ENCODE measurements at places on chromosomes 5 and 9.

DNA sequence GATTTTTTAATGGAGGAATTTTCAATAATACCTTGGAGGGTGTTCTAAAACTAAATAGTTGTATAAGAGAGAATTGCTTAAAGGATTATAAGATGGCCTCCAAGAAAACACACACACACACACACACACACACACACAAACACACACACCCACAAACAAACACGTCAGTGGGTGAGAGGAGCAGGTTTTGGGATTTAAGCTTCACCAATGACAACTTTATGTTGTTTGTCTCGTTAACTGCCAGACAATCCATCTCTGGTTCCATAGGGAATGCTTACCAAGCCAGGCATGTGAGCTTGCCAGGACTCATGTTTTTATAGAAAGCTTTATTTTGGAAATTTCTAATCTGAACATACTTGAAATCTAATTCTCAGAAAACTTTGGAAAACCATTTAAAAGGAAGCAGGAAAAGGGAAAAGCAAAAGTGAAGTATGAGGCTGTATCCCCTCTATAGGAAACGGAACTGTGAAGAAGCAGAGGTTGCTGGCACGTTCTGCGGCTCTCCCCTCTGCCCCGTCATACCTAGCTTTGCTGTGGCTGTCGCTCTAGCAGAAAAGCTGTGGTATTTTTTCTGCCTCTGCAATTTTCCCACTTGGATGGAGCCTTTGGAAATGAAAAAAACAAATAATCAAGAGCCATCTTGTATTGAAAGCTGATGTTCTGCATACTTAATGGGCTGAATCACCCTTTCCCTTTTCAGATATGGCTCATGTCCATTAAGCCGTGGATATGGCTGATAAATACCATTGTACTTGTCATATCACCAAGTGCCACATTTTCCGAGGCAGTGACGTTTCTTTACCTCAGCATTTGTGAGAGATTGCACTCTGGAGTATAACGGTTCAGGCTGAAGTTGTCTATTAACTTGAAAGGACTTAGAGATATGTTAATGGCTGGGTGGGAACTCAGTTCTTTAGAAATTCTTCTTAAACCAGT lies 112.7 kb downstream of the NTRK2 start:
- DNase-seq: no peak

DNA sequence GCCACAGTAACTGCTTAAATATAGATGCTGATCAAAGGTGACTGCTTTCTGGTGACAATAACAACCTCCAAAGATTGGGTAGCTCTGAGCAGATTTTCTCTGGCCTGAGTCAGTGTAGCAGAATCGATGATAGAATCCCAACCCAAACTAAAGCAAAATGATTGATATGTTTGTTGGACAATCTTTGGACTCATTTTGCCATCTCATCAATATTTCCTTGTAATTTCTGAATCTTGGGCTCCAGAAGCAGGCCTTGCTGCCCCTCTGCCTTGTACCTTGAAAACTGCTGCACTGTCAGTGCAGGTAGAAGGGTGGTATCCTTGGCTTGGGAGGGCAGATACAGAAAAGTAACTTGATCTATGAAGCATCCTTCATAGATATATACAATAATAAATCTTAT lies 18.9 kb downstream of the TTC23L start:
- DNase-seq: no peak

DNA sequence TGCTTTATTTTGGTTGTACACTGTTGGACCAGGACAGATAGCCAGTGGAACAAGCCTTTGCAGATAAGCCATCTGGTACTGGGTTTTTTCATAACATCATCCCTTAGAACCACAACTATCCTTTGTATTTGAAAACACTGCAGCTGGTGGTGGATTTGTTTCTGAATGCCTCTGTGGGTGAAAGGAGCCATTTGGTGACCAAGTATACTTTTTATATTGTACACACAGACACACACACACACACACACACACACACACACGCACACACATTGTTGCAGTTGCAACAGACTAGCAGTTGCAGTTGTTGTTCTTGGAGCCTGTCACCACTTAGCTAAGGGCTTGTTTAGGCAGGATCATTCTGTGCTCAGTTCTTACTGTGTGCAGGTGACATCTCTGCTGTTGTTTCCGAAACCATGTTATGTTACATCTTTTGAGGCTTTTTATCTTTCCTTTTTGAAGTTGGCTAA lies 22.9 kb upstream of the CAVIN4 start:
- no peak for DNase-seq

DNA sequence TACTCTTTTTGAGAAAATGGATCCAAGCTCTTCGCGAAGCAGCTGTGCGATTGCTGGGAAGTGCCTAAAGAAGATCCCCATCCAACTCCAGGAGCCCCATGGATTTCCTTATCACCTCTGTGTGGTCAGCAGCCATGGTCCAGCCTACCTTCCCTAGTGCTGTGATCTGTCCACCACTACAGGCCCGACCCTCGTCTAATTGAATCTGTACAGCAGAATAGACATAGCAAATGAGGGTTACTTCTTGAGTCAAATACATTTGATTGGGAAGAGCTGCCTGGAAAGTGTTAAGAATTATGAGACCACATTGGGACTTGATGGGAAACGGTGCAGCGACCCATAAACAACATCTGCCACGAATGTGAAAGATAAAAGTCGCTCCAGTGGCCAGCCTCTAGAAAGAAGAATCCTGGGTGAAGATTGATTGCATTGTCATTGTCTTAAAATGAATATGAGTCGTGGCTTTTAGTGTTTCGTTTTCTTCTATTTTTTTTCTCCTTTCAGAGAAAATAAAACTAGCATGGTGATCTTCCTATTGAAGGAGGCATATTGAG lies 118.4 kb downstream of the PAM start:
- no peak for DNase-seq

DNA sequence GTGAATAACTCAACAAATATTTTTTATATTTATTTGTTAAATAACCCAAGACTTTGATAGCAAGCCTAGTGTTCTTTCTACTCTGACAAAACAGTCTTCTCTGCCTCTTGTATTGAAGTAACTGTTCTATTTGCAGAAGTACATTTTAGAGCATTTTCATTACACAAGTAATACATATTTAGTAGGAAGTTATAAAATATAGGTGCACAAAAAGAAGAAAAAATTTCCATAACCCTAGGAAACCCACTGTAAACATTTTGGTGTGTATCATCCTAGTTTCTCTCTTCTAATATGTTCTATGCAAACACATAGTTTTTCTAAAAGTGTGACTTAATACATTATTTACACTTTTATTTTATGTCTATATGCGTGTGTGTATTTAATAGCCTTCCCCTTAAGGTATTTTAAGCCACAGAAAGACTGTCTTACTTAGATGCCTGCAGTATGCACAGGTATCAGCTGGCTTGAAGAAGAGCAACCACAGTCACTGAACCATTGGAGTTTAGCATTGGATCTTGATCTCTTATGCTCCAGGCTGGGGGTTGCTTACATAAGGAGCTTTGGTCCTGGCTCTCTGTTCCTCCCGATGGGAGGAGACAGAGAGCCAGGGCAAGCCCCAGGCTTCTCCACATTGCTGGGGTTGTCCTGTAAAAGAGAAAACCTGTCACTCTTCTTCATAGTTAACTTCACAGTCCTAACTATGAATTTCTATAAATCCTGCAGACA lies 3.8 kb downstream of the SELENOP start:
- no peak for DNase-seq

DNA sequence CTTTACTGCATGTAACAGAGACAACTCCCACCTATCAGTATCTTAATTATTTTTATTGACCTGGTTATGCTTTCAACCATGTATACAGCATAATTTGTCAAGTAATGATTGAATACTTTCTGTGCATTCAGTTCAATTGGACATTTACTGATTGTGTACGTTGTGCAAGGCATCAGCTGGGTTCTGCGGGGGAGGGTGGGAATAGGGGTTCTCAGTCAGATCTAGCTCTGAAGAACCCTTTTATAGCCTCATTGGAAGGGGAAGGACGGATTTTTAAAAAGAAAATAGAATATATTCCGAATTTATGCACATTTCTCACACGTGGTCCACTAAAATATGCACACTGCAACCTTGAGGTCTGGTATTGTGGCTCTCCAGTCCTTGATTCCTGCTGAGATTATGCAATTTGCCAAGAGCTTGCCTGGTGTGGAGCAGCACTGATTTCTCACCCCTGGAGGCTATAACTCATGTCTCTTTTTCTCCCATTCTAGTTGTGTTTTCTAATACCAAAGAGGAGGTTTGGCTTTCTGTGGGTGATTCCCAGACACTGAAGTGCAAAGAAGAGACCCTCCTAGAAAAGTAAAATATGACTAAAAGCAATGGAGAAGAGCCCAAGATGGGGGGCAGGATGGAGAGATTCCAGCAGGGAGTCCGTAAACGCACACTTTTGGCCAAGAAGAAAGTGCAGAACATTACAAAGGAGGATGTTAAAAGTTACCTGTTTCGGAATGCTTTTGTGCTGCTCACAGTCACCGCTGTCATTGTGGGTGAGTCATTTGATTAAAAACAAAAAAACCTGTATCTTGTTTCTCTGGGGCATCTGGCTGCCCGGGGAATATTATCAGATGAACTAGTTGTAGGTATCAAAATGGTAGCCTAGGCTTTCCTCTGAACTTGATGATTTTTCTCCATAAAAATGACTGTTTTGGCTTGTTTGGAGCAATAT lies 1.7 kb downstream of the SLC1A3 start:
- no peak for DNase-seq

- no peak for DNase-seq
These were observed 21.1 kb upstream of the GOLPH3 start for GRCh38 chr5:32195265-32195664.

DNA sequence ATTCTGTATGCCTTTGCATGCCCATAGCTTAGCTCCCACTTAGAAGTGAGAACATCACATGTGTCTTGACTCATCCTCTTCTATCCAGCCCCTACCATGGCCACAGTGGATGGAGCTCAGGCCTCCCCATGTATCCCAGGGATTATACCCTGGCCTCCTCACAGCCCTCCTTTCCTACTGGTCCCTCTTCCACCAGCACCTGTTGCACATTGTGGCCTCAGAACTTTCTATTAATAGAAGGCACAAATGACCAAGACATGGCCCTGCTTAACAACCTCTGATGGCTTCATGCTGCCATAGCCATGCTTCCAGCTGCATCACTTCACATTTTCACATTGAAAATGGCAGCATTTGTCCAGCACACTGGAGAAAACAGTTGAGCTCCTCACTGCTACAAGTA lies 315.4 kb downstream of the CDK5RAP2 start:
- DNase-seq: no peak

- DNase-seq: no peak
These were observed 469.5 kb upstream of the PIK3R1 start for GRCh38 chr5:67746103-67746502.

DNA sequence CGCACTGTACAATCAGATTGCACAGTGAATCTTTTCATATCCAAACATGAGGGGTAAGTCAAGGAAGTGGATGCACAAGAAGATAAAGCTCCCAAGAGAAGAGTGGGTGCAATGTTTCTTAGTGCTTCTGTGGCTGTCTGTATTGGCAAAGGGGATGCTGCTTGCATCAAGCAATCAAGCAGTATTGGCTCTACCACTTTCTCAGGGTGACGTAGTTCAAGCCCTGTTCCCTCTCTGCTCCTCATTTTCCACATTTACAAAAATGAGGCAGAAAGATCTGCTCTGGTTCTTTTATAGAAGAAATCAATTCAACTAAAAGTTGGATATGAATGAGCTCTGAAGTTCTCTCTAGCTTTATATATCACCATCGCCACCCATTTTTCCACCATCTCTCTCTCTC lies 2.3 kb downstream of the TNFSF8 start:
- DNase-seq: no peak

DNA sequence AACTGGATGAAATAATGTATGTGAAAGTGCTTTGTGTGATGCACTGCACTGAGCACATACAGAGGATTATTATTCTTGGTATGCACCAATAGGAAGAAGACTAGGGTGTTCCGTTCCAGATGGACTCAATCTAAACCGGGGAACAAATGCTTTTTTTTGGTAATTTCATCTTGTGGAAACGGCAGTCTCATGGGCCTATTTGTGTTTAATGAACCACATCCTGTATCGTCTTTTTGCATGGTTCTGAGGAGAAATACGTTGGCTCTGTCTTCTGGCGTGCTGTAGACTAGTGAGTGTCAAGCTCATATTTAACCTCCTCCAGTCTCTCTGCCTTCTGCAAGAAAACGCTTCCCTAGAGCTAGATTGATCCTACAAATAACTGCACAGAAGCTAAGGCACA lies 30.0 kb downstream of the TRIM32 start:
- DNase-seq: no peak

- no peak for DNase-seq
These were observed 491 bp downstream of the APC start for GRCh38 chr5:112738191-112738560.

GRCh38 chr9:70415041-70415440 lies 584 bp upstream of the KLF9 start:
- DNase-seq: no peak

GRCh38 chr9:130143279-130143893 lies 28.8 kb upstream of the NCS1 start:
- DNase-seq: no peak

DNA sequence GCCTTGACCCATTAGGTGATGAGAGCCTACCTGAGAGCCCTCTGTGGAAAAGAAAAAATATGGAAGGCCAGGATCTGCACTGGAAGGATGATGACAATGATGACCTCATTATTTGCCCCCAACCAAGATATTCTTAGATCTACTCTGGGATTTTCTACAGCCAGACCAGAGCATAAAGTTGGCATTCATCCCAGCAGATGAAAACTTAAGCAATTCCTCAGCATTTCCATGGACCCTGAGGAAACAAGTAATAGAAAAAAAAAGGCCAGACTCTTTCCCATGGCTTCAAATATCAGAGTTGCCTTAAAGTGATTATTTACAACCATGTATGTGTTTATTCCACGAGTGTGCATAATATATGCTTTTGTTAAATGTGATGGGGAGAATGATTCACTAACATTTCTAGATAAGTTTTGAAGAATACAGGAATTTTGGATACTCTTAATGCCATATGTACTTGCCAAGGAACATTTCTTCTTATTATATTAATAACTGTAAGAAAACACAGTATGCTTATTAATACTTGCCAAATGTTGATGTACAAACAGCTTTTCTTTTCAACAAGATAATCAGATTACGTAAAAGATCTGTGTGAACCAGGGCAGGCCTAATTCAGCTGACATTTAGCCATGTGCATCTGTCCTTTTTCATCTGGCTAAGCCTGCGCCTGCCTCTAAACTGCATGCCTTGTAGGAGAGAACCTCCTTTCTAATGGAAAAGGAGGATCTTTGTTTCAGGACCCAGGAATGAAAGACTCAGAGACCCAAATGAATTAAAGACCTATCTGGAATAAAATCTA lies 94.8 kb downstream of the ARRDC3 start:
- no peak for DNase-seq

GRCh38 chr5:95822542-95823181 lies at the start of gene GLRX:
GLRX (minus strand) TSS chr5:95822726; CDS start chr5:95822662, 64 bp downstream.
- DNase-seq: peak; percentile 21

- DNase-seq: no peak
These were observed 2.2 kb downstream of the PCDH1 start for GRCh38 chr5:141875795-141876627.
